ENCODE measurements at places on chromosomes 7 and 10.

DNA sequence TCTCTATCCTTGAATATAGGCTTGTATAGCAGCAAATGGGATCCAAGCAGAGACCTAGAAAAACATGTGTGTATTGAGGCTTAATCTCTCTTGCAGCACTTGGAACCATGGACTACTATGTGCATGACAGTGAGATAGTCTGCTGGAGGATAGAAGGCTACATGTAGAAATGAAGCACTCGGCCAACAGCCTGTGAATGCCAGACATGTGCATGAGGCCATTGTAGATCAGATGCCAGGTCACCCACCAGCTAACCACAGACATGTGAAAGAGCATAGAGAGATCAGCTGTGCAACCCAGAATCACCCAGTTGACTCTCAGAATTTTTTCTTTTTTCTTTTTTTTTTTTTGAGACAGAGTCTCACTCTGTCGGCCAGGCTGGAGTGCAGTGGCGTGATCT is 90.9 kb downstream of the NT5C2 start:
- DNase-seq = no peak

GRCh38 chr10:36221101-36221500 is 579.0 kb upstream of the FZD8 start:
- no peak for DNase-seq

GRCh38 chr7:158047391-158048059 is 540.1 kb downstream of the PTPRN2 start:
- no peak for DNase-seq

DNA sequence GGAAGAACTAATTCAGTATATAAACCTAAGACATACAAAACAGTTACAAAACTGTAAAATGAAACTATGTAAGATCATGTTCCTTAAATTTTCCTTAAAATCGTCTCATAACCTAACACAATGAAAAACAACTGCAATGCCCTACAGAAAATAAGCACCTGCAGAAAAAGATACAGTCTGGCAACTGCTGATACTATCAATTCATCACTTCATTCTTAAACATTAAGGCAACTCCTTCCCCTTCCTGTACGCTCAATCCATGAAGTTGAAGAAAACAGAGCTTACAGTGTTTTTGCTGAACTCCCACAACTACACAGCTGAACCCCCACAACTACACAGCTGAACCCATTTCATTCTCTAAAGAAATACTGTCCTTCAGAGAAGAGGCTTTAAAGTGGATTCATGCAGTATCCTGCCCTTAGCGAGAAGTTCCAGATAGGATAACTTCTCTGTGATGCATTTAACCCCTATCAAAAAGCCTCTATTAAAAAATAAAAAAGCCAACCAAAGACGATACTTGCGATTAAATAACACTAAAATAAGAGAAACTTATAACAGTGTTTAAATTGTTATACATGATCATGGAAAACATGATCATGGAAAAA is 50.0 kb downstream of the JMJD1C start:
- no peak for DNase-seq

- DNase-seq = no peak
Measured at GRCh38 chr10:113347508-113347907, 205.3 kb upstream of the HABP2 start.

DNA sequence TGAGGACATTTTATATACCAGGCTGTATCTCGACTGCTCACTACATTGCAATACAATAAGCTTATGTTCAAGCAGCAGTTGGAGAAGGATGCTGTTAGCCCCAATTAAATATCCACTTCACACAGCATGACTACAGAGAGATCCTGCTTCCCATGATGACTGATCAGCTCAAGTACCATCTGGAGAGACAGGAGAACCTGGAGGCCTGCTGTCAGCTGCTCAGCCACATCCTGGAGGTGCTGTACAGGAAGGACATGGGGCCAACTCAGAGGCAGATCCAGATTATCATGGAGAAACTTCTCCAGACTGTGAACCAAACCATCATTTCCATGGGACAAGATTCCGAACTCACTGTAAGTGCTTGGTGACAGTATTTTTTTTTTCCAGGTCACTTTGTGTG is 22.5 kb downstream of the RNF133 start:
- no peak for DNase-seq

- DNase-seq = no peak
Measured at GRCh38 chr7:157461573-157462418, 125.0 kb downstream of the DNAJB6 start.

- DNase-seq = no peak
Measured at GRCh38 chr7:111730476-111731300, 168.4 kb upstream of the IMMP2L start.

- no peak for DNase-seq
Measured at GRCh38 chr7:33766405-33766804, 138.9 kb upstream of the BMPER start.

- peak; percentile 63 for DNase-seq
Measured at GRCh38 chr10:4234661-4235060, 449.7 kb upstream of the KLF6 start.

GRCh38 chr10:70543911-70544310 is 58.6 kb downstream of the PRF1 start:
- DNase-seq = no peak

- DNase-seq = no peak
Measured at GRCh38 chr10:52706332-52707070, 66.1 kb downstream of the MBL2 start.
